ENCODE measurements at places on chromosomes 16 and 17.

GRCh38 chr17:49554694-49555494 is 20.8 kb upstream of the NXPH3 start:
- DNase-seq = no peak

- no peak for DNase-seq
Observed at GRCh38 chr17:7415784-7416183, 4.3 kb upstream of the SPEM1 start.

DNA sequence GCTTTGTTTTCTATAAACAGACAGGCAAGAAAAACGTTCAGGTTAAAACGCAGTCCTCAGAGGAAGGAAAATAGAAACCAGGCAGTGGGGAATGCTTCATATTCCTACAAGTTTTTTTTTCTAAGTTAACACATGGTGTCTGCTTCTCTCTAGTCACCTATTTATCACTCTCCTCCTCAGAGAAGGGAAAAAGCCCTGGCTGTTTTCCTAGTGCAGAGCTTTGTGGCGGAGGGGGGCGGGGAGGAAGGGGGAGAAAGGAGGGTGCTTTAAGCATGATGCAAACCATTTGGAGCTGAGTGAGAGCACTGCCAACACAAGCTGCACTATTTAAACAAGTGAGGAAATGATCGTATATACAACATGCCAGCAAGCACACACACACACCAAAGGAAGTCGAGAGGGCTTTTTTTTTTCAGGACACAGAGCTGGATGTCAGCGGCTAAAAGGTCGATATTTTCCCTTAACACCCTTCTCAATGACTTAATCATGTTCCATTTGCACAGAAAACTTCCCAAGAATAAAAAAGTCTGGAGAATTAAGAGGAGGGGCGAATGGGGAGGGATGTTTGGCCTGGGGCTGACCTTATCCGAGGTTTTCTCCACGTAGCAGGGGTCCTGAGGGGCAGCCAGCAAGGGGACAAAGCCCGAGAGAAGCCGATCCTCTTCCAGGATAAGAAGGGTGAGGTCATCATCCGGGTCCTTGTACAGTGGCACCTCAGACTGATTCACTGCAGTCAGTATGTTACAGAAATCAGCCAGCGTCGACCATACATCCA is 117.4 kb downstream of the HIC1 start:
- DNase-seq = no peak

DNA sequence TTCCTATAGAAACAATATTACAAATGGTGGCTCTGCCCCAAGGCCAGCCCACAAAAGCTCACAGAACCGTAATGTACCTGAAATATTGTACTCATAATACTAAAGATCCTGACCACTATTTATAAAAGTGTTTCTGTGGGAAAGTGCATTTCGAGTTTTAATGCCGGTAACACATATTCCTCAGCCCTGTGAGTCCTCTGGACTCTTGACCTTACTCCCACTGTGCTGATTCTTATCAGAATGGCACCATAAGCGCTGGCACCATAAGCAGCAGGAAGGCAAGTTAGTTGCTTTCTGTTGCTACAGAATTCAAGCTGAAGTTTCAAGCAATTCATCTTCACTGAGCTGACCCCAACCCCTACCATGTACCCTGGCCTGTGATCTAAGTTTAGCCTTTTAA is 36.4 kb upstream of the MED13 start:
- DNase-seq = no peak

DNA sequence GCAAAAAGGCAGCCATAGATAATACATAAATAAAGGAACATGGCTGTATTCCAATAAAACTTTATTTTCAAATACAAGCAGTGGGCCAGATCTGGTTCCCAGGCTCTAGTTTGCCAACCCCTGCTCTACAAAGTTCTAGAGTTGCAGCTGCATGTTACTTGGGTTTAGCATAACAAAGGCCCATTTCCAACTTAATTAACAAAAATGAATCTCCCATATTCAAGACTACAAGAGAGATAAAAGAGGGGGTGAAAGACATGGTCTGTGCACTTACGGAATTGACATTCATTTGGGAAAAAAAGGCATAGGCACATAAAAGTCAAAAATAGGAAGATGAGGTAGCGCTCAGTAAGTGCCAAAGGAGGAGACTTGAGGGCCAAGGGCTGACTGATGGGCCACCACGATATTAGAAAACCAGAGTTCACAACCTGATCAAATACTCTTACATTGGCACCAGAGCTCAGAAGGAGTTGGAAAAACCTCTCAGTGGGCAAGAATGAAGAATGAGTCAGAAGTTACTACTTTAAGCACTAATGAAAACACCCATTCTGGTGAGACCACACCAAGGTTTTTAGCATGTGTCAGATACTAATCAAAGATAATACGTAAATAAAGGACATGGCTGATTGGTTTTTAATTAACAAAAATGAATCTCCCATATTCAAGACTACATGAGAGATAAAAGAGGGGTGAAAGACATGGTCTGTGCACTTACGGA is 164.0 kb downstream of the VPS53 start:
- no peak for DNase-seq

DNA sequence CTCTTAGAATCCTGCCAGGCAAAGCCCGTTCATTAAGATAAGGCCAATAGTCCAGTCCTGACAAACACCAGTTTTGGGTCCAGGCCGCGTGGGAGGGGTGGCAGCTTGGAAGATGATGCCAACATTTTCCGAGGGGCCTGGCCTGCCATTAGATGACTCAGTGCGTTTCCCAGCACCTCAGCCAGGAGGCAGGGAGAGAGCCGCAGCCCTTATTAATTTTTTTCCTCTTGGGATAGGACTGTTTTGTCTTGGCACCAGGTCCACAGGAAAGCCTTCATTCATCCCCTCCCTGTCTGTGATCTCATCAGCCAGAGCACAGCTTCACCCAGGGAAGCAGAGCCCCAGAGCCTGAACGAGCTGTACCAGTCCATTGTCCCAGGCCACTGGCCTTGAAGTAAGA is 4.7 kb upstream of the NDEL1 start:
- no peak for DNase-seq

DNA sequence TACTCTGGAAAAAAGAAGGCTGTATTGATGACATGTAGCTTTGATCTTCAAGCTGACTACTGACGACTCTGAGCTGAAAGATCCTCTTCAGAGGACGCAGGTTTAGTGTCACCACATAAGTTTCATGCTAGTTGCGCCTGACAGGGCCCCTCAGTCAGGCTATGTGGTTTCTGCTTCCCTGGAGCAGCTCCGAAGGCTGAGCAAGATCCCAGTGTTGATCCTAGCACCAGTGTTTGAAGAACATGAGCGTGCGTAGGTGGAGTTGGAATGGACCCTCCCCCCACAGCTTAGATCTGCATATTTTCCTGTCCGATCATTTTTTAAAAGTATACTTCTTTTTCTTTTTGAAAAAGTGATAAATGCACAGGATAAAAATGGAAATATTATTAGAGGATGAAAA is 17.3 kb downstream of the BANP start:
- DNase-seq = no peak

DNA sequence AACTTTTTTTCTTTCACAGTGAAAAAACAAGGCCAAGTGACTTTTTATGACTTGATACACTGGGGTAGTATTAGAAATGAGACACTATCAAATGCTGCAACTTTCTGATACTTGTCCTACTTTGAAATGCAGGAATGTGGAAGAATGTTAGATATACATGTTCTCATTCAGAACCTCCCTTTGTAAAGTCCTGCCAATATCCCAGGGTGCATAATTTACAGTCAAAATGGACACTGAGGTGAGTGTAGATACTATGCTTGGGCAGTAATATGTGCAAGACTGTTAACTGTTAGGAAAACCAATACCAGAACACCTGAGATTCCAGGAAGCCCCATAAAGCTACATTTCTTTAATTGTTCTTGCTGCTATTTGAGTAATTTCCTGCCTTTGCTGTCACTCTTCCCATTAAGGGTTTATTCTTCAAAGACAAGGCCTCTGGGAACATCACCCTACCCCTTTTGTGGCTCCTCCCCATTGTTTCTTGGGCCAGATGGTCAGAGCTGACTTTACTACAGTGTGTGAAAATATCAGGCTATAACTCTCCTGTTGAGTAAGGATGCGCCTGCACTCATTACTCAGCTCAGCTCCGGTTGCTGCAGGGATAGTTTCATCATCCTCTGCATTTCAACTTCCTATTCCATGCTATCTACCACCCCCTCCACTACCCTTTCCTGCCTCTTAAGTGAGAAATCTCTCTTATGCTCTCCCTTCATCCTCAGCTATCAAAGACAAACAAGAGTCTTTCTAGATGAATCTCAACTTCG is 48.7 kb downstream of the TMEM100 start:
- no peak for DNase-seq

DNA sequence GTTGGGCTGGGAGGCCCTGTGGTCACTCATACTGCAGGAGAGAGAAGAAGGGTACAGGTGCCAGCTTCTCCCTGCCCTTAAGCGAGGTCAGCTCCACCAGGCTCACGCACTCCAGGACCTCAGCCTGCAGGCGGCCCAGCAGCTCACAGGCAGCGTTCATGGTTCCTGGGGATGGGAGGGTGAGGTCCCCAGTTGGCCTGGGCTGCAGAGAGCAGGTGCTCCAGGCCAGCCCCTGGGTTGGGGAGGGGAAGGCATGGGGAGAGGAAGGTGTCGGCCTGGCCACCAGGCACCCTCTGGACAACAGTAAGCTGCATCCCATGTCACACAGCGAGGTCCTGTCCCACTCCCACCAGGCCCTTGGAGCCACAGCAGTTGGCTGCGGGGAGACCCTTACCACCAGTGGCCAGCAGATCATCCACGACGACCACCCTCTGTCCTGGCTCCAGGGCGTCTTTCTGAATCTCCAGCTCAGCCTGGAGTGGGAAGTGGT is 2.0 kb downstream of the APRT start:
- no peak for DNase-seq

- no peak for DNase-seq
Observed at GRCh38 chr16:71555230-71555891, 21.5 kb downstream of the TAT start.

- no peak for DNase-seq
Observed at GRCh38 chr17:34163123-34163522, 92.0 kb upstream of the CCL2 start.

GRCh38 chr16:85072947-85073346 is 39.3 kb downstream of the CIBAR2 start:
- no peak for DNase-seq

DNA sequence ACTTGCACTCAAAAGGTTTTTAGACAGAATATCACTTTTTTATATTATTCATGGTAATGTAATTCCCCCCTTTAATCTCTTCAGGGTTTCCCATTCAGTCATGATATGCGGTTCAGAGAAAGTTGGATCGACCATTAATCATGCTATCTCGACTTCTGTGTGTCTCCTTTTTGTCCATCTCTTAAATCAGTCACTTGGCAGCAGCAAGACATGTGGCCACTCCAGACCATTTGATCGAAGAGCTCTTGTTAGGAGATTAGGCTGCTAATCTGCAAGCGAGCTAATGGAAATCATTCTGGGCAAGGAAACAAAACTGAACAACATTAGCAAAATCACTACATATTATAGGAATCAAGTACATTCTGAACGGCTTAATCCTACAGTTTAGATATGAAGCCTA is 449.9 kb downstream of the WWOX start:
- DNase-seq = no peak

GRCh38 chr16:55760310-55761001 is 72.4 kb downstream of the CES1 start:
- DNase-seq = no peak

DNA sequence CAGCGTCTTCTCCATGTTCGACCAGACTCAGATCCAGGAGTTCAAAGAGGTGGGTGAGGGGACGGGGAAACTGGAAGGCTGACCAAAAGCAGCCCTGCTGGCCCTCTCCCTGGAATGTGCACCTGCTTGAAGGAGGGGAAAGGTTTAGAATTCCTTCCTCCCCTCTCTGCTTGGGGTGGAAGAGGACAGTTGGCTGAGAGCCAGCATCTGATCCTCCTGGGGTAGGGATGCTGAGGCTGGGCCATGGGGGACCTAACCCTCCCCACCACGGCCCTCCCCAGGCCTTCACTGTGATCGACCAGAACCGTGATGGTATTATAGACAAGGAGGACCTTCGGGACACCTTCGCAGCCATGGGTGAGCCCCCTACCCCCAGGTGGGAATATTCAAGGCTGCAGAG is 1.3 kb downstream of the MYL11 start:
- DNase-seq = no peak

GRCh38 chr17:28053725-28054124 is 11.2 kb downstream of the NLK start:
- no peak for DNase-seq

DNA sequence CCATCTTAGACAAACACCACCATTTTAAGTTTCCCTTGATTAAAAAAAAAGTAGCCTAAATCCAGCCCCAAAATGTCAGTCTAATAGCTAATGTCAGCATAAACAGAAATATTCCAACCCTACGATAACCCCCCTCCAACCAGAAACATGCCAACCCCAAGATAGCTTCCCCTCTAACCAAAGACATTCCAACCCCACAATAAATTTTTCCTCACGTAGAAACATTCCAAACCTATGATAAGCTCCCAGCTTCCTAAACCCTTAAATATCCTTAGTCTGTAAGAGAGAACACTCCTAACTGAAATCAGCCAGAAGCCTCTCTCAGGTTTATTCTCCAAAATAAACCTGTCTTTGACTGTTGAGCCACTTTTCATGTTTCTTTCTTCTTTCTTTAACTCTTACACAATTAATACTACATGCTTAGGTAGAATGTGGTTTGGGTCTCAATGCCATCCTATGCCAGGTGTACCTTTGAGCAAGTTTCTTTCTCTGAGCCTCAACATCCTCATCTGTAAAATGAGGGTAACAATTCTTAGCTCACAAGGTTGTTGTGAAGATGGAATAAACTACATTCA is 10.5 kb upstream of the KRT38 start:
- DNase-seq = no peak

DNA sequence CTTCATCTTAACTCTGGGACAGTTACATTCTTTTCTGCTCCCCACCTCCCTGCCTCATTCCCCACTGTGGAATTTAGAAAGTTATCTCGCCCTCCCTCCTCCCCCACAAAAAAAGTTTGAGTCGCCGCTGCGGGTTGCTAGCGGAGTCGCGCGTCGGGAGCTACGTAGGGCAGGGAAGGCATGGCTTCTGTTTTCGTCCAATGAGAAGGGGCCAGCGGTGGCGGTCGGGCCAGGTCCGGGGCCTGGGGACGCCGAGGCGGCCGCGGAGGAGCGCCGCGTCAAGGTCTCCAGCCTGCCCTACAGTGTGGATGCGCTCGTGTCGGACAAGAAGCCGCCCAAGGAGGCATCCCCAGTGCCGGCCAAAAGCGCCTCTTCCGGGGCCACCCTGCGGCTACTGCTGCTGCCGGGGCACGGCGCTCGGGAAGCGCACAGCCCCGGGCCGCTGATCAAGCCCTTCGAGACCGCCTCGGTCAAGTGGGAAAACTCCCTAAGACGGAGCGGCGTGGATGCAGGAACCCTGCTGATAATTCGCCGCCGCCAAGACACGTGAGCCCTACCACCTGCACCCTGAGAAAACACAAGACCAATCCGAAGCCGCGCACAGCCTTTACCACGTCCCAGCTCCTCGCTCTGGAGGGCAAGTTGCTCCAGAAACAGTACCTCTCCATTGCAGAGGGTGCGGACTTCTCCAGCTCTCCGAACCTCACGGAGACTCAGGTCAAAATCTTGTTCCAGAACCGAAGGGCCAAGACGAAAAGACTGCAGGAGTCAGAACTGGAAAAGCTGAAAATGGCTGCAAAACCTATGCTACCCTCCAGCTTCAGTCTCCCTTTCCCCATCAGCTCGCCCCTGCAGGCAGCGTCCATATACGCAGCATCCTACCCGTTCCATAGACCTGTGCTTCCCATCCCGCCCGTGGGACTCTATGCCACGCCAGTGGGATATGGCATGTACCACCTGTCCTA is 8.9 kb downstream of the OR4D1 start:
- DNase-seq = peak; percentile 50

- no peak for DNase-seq
Observed at GRCh38 chr17:36942019-36942599, 4.8 kb downstream of the LHX1 start.

- DNase-seq = no peak
Observed at GRCh38 chr17:73934696-73935095, 268.8 kb upstream of the RPL38 start.

- DNase-seq = no peak
Observed at GRCh38 chr17:68731465-68731864, 130.3 kb upstream of the FAM20A start.
